ENCODE measurements at places on chromosomes 12 and 14.

GRCh38 chr14:59371771-59372170, 93.4 kb downstream of the GPR135 start:
- no peak for DNase-seq

GRCh38 chr14:35819591-35820540, 6.3 kb upstream of the BRMS1L start:
- DNase-seq, result no peak

DNA sequence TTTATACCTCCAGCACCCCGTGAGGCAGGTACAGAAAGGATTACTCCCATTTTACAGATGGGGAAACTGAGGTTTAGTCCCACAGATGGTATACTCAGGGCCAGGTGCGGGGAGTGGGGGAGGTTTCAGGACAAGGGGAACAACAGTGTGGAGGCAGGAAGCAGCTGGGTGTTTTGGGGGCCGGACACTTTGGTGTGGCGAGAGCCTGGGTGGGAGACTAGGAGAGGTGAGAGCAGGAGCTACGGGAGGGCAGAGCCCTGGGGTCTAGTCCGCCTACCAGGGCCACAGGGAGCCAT, 61.7 kb downstream of the DIO3 start:
- no peak for DNase-seq

GRCh38 chr14:45649051-45649450, 396.0 kb upstream of the MIS18BP1 start:
- DNase-seq, result no peak
